CD4-positive, CD25-positive, alpha-beta regulatory T cell (primary cell): ENCODE measurements at places on chromosomes 1 and 21.

DNA sequence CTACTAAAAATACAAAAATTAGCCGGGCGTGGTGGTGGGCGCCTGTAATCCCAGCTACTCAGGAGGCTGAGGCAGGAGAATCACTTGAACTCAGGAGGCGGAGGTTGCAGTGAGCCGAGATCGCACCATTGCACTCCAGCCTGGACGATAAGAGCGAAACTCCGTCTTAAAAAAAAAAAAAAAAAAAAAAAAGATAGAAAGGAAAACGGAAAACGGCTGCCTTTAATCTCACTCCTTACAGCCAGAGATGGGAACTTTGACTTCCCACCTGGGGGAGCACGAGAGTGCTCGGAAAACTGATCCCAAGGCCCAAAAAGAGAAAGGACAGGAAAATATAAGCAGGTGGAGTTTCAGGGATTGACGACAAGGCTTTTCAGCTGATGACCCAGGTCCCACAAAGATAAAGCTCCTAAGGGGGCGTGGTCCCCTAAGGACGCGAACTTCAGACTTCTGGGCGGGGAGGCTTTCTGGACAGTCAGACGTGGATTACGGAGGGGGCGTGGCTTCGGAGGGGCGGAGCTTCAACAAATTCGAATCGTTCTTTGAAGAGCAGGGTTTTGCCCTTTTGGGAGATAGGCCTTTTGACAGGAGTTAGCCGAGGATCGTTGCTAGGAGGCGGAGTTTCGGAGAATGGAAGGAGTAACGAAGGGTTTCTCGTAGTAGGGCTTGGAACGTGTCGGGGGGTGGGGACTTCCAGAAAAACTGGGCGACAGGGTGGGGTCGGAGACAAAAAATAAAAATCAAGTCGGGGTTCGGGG lies 958 bp upstream of the CKS1B start:
- DNase-seq = peak; percentile 93

DNA sequence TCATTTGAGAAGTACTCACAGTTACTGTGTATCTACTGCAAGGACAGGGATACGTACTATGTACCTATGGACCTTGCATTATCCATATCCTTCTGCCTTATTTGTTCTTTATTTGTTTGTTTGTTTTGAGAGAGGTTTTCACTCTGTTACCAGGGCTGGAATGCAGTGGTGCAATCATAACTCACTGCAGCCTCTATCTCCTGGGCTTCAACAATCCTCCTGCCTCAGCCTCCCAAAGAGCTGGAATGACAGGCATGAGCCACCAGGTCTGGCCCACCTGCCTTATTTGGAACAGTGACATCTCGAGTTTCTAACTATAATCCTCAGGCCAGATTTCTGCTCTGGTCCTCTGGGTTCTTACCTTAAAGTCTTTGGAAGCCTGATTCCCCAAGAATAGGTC lies 395.5 kb upstream of the PKN2 start:
- DNase-seq = no peak

DNA sequence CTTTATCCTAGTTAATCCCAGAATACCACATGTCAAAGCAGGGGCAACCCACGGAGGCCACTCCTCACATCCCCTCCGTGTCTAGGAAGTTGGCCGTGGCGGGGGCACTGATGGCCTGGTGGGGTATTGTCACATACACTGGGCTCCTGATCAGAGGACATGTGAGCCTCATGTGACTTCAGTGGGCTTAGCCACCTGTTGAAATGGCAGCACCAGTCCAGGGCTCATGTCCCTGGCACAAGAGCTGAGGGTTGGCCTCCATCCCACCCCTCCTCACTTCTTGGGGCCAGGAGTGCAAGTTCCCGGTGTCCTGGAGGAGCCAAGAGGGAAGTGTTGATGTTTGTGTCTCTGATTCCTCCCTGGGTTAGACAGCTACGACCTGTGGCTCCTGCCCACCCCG lies 313.4 kb downstream of the CAMTA1 start:
- no peak for DNase-seq

DNA sequence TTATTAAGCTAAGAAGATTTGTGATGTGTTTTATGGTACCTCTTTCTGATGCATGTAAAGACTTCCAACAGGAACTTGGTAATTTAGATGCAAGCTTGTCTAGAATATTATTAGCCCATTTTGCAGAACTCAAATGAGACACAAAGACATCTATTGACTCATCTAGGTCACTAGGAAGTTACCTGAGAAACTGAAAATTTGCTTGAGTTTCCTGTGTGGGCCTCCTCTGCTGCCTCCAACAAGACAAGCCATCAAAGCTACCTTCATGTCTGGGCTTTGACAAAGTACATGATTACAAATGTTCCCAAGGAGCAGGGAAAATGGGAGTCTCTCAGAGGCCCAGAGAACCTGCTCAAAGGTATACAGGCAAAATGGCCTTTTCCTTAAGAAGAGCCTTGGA lies 5.6 kb downstream of the RUNX1 start:
- peak; percentile 56 for DNase-seq

DNA sequence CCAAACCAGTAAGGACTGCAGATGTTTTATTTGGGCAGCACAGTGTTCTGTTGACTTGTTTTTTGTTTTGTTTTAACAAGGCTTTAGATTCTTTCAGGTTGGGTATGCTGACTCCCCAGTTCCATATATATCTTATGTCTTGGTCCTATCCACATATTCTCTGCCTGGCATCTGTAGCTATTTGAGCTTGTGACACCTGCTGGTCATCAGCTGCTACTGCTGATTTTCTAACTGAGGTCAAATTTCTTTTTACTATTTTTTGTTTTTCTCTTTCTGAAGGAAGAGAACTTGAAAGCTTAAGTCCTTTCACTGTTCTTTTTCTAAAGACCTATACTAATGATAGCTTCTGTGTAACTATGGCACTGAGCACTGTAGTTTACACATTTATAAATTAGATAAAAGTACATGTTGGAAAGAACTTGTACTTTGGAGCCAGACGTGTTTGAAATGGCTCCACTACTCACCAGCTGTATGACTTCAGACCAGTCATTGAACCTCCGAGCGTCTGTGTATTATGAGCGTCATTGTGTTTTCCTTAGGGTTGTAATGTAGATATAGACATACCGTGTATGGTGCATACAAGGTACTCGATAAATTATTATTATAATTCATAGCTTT lies 109.4 kb downstream of the NRDC start:
- no peak for DNase-seq

DNA sequence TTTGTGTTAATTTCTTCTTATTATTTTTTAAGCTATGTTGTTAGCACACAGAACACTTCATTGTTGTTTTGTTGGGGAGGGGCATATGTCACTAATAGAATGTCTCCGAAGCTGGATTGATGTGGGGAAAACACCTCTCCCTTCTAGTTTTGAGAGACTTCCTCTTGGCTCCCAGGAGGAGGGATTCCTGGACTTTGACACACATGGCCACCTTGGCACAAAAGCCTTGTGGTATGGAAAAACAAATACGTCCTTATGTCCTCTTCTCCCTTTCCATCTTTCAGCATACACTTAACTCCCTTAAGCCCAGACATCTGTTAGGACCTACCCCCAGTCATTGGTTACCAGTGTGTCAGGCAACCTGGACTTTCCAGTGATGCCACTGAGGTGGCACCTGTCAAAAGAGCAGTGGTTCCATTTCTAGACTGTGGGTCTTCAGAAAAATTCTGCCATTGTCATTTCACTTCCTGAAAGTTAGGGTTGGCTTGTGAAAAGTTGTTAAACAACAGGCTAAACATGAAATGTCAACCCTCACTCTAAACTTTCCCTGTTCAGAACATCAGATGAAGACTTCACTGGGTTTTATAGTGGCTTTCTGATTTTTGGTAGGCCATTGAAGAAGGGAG lies 12.5 kb upstream of the ABCB10 start:
- DNase-seq = no peak

- no peak for DNase-seq
Measured at GRCh38 chr1:165173818-165174217, 182.7 kb downstream of the LMX1A start.

- no peak for DNase-seq
Measured at GRCh38 chr1:36176106-36176949, 20.4 kb downstream of the MAP7D1 start.

- no peak for DNase-seq
Measured at GRCh38 chr1:159054427-159054826, 22.1 kb downstream of the AIM2 start.

GRCh38 chr1:231311720-231312431 lies 25.8 kb downstream of the EXOC8 start:
- DNase-seq = no peak
